ENCODE measurements at places on chromosomes 1 and 21.
A peak's percentile ranks its signal among the peaks of the same experiment; 100 is the strongest.

DNA sequence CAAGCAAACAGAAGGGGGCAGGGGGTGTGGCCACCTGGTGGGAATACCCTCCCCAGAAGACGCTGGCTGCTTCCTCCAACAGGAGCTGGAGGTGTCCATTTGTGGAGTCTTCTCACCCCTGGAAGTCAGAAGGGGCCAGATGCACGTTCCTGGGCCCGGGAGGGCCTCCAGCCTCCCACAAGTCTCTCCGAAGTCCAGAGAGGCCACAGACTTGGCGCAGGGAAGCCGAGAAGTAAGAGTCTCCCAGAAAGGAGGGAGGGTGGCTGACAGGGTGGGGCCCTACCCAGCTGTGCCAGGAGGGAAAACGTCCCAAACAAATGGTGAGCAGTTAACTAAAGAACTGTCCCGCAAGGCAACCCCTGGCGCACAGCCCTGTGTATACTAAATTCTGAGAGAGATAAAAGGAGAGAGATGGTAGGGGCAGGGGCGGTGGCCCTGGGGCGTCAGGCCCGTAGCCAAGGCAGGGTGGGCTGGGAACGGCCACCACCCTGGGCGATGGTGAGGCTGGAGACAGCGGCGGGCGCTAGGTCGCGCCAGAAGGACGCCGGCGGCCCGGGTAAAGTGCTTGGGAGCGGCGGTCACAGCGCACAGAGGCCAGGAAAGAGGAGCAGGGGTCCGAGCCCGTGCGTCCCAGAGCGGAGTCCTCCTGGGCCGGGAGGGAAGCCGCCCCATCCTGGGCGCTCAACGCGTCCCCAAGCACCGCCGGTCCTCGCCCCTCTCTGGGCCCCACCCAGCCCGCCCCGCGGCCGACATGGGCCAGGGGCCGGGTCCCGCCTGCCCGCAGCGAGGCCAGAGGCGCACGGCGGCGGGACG, 1.2 kb downstream of the CHD5 start:
- no peak for DNase-seq

GRCh38 chr1:193270996-193271395, 84.6 kb upstream of the B3GALT2 start:
- peak; percentile 74 for DNase-seq

DNA sequence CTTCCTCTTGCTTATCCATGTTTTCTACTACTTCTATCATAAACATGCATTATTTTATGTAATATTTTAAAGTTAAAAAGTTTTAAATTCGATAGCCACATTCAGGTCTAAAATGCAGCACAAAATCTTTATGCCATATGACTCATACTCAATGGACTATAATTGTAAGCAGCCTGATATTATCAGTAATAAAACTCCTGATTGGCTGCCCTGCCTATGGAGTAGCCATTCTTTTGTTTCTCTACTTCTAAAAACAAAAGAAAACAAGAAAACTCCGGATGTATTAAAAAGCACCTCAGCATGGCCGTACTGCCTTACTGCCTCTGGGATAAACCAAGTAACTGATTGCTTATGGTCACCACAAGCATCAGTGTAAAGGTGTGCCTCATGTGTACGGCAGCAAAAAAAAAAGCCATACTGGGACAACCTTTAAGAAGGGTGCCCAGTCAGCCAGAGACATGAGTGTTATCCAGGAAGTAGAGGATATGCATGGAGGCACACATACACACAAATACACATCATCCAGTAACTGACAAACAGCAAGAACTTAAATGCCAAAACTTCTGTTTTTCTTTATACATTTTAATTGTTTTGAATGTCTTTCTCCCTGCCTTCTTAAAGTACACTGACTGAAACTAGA, 9.2 kb downstream of the SLC35D1 start:
- peak; percentile 18 for DNase-seq

- DNase-seq = no peak
Measured at GRCh38 chr1:60759291-60759690, 323.1 kb upstream of the NFIA start.

- DNase-seq = peak; percentile 58
Measured at GRCh38 chr1:33358795-33359503, 38.1 kb upstream of the A3GALT2 start.

GRCh38 chr21:39650801-39651200, 38.1 kb downstream of the B3GALT5 start:
- DNase-seq = no peak

- DNase-seq = peak; percentile 29
Measured at GRCh38 chr1:223363856-223364684, at the start of gene SUSD4. SUSD4 (minus strand) TSS chr1:223364176; CDS start chr1:223363425, 751 bp downstream.

DNA sequence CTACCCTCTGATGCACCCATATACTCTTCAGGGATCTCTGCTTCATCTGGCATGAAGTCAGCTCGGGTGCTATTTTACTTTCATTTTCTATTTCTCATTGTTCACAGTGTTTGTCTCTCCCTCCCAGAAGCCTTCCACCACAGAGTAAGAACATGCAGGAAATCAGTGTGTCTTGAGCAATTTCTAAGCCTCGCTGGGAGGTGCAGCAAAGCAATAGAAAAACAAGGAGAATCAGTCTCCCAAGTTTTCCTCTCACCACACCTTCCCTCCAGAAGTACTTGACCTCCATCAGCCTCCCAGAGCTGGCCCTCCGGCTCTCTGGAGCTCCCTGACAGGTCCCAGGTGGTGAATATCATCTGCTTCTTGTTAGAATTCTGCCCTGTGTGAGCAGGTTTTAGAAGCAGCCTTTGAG, 594.7 kb upstream of the CAMK1G start:
- peak; percentile 67 for DNase-seq

DNA sequence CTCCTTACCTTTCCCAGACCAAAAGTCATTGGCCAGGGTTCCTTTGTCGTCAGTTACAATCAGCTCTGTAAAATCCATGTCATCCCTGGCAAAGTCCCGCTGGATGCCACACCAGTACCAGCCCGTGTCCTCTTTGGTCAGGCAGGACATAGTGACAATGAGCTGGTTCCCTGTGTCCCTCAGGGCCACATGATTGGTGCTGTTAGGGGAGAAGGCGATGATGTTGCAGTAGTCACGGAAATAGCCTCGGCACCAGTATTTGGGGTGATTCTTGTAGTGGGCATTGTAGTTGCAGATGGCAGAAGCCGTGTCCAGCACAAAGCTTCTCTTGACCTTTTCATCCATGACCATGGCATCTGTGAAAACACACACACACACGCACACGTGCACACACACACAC, 14.8 kb downstream of the ADORA3 start:
- no peak for DNase-seq

- DNase-seq = no peak
Measured at GRCh38 chr21:41589131-41589530, 81.2 kb upstream of the TMPRSS2 start.

DNA sequence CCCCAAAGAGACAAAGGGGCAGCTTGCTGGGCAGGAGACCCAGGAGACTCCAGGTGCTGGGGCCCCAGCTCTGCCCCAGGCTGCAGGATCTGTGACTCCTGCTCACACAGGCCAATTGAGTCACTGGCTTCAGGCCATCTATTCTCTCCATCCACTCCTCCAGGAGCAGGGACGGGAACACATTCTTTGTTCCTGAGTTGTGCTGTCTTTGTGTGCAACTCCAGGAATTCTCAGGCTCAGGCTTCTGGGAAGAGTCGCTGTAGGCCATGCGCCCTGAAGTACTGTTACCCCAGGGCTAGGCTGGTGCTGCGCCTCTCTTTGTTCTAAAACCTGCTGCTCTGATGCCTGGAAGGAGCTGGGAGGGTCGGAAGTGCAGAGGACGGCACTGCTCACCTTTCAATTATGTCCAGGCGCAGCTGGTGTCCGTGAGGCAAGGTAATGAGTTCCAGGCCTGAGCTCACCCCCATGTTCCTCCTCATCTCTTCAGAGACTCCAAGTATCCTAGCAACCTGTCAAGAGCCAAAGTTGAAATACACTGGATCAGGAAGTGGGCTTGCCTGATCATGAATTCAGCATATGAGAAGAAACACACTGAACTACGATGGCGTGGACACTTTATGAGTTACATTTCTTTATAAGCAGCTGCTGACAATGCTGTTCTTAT, 105.9 kb downstream of the BCAR3 start:
- peak; percentile 34 for DNase-seq

DNA sequence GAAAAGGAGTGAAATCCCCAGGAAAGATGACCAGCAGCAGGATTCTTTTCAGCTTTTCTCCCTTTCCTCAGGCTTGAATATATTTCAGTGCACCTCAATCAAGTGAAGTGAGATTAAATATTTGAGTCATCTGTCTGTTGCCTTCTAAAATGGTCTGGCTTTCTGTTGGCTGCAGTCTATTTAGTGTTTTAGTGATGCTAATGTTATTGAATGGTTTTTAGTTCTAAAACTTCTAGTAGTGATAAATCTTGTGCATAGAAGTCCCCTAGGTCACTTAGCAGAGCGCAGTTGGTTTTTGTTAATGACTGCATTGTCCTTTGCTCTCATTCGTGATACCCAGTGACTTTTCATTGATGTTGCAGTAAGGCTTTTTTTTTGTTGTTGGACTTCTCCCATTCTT, 53.5 kb downstream of the ITSN1 start:
- no peak for DNase-seq

DNA sequence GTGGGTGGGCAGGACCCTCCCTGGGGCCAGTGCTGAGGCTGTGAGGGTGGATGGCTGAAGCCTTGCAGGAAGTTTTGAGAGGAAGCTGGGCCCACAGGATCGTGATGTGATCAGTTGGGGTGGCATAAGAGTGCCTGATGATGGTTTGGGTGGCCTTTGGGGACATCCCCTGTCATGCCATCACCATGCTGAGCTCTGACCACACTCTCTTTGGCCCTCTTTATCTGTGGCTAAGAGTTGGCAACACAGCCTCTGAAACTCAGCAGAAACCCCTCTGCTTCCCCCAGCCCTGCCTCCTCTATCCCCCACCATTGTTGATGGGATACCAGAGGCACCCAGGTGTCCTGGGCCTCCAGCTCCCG, 19.8 kb downstream of the MIIP start:
- DNase-seq = no peak

- no peak for DNase-seq
Measured at GRCh38 chr1:1353389-1354151, 4.4 kb upstream of the DVL1 start.

DNA sequence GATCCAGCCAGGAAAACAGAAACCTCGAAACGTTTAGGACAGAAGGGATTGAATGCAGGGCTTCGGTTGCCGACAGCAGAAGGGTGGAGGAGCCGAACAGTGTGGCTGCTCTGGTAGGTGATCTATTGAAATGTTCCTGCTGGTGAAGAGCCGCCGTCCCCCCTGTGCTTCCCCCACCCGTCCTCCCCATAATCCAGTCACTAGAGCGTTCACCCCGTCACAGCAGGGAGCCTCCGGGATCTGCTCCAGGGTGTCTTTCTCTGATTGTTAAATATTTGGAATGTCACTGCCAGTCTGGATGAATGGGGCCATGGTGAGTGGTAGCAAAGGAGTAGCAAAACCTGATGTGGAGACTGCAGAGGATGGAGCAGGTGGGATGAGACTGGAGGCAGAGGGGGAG, 255.1 kb upstream of the CSF3R start:
- DNase-seq = no peak

DNA sequence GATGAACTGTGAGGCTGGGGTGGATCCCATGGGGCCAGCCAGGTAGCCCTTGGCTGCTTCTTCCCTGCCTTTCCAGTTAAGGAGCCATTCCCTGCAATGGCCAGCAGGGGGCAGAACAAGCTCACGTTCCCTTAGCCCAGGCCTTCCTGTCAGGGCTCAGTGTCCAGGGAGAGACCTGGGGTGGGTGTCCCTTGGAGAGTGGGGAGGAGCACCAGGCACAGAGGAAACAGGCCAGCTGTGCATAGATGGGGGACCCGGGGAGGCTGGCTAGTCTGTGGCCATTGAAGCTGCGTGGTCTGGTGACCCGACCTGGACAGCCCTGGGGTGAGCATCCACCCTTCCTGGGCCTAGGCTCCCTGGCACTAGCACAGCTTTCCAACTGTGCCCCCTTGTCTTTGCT, 13.2 kb upstream of the EPS8L3 start:
- DNase-seq = peak; percentile 85

GRCh38 chr1:222233444-222234158, 314.3 kb downstream of the HHIPL2 start:
- DNase-seq = no peak

- peak; percentile 4 for DNase-seq
Measured at GRCh38 chr1:78156805-78157521, 111.2 kb downstream of the GIPC2 start.

Data from ELR (cell line).